NCI-H446 (cell line): ENCODE measurements at places on chromosomes 6 and 20.

DNA sequence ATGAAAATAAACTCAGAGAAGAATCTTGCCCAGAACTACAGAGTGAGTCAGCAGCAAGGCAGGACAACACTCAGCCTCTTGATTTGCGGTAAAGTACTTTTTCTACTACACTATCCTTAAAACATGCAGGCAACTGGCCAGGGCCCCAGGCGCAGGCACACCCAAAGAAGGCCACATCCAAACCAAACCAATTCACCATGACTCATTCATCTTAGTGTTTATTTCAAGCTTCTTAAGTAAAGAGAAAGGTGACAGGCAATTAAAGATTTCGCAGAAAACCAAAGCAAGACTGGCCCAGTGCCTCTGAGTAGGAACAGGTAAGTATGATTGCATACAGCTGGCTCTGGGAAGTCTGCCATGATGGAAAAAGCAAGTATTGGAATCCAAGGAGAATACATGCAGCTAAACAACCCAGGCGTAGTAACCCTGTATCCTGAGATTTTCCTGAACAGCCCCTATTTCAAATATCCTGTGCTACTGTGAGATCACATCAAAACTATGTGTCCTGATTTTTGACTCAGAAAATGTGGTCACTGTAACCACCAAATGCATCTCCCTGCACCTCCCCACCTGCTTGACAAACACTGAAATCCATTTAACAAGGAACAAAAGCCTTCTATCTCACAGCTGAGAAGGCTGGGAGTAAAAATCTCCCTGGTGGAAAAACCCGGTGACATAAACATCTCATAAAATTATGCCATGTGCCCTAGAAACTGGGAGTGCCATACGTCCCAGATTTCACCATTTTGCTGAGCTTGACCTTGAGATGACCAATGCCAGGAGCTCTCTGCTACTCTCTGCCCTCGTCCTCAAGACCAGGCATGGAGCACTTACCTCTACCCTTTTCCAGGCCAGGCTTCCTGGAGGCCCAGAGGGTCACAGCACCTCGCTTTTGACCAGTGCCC is 12.4 kb downstream of the WFDC3 start:
- DNase-seq = no peak

DNA sequence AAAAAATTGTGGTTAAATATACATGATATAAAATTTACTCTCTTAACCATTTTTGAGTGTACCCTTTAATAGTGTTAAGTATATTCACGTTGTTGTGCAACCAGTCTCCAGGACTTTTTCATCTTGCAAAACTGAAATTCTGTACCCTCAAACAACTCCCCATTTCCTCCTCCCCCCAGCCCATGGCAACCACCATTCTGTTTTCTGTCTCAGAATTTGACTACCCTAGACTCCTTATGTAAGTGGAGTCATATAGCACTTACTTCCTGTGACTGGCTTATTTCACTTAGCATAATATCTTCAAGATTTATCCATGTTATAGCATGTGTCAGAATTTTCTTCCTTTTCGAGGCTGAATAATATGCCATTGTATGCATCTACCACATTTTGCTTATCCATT is 5.1 kb downstream of the VPS16 start:
- no peak for DNase-seq

DNA sequence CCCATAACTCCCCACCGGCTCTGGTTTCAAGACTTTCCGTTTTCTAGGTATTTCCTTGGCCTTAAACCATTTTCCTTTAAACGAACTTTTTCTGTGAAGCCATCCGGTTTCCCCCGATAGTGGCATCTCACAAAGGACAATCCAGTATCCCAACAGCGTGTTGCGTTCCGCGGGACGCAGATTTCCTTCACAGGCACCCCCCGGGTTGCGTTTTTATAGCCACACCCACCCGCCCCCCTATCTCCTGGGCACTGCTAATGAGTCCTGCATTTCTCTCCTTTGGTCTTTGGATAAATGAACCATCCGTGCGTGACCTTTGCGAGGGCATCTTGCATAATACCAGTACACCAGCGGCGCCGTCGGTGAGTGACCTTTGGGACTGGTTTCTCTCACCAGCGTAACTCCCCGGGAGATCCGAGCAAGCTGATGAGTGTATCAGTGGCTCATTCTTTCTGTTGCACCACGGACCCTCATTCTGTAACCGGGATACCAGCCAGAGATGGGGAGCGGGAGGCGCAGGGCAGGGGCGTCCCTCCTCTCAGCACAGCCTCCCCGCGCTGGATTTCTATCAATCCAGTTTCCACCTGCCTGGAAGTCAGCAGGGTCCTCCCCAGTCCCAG is 586 bp upstream of the NQO2 start:
- peak; percentile 81 for DNase-seq

DNA sequence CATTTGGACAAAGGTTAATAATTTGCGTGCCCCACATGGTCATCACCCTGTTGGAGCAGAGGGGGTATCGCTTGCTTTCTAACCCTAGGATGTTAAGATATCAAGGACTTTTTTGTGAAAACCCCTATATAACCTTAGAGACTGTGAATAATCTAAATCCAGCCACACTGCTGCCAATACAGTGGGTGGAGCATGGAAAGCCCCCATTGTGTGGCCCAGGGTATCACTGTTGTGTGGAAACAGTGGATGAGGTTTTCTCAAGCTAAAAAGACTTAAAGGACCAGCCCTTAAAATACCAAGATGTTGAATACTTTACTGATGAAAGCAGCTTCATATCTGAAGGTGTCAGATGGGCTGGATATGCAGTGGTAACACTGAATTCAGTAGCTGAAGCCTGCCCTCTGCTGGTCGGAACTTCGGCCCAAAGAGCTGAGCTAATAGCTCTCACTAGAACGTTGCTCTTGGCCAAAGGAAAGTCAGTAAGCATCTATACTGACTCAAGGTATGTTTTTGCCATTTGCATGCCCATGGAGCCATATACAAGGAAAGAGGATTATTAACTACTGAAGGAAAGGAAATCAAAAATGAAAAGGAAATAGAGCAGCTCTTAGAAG is 695.2 kb downstream of the PHF3 start:
- peak; percentile 69 for DNase-seq

GRCh38 chr20:50146732-50147662 is 6.5 kb downstream of the PEDS1 start:
- DNase-seq = no peak

GRCh38 chr20:11354846-11355245 is 562.8 kb upstream of the BTBD3 start:
- no peak for DNase-seq

GRCh38 chr6:63558278-63558677 is 14.0 kb upstream of the LOC128125822 start:
- no peak for DNase-seq

DNA sequence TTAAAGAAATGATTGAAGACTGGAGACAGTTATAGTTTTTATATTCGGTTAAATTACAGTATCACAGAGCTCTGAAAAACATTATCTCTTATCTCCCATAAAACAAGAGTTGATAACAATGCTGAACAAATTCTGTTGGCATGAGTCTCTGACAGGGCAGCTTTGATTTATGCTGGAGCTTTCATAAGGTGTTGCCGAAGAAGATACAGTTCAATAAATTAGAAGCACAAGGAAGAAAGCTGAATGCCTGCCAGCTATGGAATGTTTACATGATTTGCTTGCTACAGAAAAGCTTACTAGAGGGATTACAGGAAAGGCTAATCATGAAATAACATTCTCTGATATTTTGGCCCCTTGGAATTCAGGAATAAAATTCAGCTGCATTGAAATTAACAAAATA is 431.9 kb upstream of the GJE1 start:
- no peak for DNase-seq

GRCh38 chr20:39123185-39123557 is 161.0 kb downstream of the DHX35 start:
- DNase-seq = no peak

DNA sequence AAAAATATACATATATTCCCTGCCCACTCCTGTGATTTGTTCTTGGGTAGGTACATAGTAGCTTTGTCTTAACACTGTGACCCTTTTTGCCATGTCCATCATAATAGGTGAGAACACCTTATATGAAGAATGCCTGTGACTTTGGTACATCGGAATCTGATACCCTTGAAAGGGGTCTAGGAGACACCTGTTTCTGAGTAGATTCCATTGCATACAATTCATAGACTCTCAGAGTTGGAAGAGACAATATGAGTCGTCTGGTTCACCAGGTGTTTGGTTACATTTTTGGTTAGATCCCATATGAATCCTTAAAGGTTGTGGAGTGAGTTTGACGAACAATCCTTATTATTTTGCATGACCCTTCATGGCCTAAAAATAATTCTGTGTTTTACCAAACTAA is 36.3 kb downstream of the RNF144B start:
- DNase-seq = no peak

DNA sequence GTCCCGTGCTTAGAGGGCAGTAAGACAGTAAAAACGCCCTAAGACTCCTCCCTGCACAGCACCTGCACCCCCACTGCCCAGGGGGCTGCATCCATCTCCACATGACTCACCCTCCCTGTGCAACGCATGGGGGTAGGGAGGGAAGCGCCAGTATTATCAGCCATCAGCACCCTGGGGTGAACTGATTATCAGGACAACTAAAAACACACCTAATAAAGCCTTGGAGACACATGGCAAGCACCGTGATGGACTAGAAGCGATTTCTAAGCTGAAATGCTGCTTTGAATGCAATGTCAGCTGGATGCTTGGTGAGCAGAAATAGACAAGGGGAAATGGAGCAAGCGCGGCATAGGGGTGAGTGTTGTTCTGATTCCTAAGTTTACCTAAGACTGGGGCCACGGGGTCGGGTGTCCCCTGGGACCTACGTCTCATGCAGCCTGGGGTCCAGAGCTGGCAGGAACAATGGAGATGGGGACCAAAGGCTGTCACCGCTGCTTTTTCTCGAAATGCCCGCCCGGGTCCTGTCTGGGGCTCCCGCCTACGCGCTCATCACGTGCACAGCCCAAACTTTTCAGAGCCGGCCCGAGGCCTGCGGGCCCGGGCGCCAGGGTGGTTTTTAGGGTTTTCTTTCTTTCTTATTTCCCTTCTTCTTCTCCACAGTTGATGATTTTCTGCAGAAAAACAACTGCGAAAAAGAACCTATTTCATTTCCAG is 702 bp upstream of the TNFAIP3 start:
- no peak for DNase-seq

- no peak for DNase-seq
Observed at GRCh38 chr20:60292001-60292520, 333.8 kb downstream of the CDH26 start.

DNA sequence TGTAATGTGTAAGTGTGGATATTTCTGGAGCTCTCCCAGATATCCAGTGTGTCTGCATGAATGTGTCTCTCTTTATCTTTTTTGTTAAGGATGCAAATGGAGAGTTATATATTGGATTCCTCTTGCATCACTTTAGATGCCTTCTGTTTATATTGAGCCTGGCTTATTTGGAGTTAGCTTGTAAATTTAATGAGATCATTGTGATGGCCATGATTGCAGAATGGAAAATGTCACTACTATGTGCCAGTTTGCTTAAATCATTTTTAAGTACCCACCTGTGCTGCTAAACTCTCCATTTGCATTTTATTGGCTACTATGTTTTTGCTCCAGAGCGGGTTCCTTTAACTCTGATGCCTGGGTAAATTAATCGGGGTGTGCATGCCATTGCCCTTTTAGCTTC is 334.8 kb downstream of the UTRN start:
- DNase-seq = no peak

GRCh38 chr6:105282631-105283585 is 103.1 kb upstream of the POPDC3 start:
- DNase-seq = no peak

DNA sequence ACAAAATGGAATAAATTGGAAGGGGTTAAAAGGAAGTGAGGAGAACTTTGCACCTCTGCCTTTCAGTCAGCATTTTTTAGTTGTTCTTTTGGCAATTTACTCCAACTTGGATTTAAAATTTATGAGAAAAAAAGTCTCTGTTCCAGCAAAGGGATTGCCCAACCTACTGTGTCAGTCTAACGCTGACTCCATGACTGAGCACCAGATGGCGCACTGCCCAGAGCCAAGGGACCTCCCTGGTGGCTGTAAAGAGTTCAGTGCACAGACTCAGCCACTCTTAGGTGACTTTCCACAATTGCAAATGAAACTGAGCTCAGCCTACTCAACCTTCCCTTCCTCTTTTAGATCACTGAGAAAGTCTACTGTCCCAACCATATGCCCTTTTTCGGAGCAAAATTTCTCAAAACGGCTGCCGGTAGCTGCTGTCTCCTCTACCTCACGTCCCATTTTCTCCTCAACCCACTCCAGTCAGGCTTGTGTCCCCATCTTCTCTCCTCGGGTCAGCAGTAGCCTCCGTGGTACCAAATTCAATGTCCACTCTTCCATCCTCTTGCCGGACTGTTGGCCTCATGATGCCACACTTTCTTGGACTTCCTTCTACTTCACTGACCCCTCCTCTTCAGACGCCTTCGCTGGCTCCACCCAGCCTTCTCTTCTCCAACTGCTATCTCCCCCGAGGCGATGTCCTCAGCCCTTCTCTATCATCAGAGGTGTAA is 38.7 kb downstream of the GSTA2 start:
- peak; percentile 74 for DNase-seq

DNA sequence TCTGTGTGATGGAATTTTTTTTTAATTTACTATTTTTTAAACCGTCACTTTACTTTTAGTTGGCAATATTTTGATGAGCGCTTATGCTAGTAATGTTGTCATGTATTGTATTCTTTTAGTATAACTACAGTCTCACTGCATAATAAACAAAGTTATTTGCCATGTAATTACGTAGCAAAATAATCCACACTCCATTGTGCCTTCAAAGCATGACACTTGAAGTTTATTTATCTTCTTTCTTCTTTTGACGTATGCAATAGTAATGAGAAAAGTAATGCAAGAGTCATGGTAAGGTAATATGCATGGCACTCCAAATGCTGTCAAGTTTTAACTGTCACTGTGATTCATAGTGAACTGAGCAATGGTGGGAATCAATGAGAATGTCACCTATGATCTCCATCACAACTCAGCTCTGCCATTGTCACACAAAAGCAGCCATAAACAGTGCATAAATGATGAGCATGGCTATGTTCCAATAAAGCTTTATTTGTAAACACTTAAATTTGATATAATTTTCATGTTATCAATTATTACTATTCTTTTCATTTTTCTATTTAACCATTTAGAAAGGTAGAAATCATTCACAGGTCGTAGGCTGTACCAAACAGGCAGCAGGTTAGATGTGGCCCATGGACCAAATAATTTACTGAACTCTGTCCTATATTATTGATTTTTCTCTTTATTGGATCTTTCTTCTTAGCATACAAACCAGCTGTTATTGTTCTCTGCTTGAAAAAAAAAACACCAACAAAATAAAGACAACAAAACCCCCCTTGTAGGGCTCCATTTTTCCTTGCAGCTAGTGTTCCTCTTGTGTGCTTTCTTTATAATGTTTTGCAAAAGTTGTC is 27.1 kb downstream of the RNF217 start:
- no peak for DNase-seq

- DNase-seq = no peak
Observed at GRCh38 chr20:53930651-53931504, 139.5 kb downstream of the BCAS1 start.

GRCh38 chr6:142408409-142408808 is 106.6 kb downstream of the ADGRG6 start:
- no peak for DNase-seq

GRCh38 chr6:42624601-42625000 is 60.8 kb downstream of the UBR2 start:
- DNase-seq = no peak
